Activated naive CD8-positive, alpha-beta T cell treated with anti-CD3 and anti-CD28 coated beads for 36 hours (primary cell): ENCODE measurements at places on chromosomes 13 and 19. TPM values are rescaled to one million over a fixed set of nuclear protein-coding genes. Genes with fewer than 3 reads are reported as not detected.

GRCh38 chr19:31961191-31961590 is 384.2 kb upstream of the ZNF507 start:
- DNase-seq: no peak

GRCh38 chr13:96925916-96926628 is 68.2 kb downstream of the OXGR1 start:
- no peak for DNase-seq

The APOC4 gene
- not detected for total RNA-seq

- DNase-seq: no peak
Measured at GRCh38 chr19:1468274-1468820, 10.7 kb downstream of the C19orf25 start.

DNA sequence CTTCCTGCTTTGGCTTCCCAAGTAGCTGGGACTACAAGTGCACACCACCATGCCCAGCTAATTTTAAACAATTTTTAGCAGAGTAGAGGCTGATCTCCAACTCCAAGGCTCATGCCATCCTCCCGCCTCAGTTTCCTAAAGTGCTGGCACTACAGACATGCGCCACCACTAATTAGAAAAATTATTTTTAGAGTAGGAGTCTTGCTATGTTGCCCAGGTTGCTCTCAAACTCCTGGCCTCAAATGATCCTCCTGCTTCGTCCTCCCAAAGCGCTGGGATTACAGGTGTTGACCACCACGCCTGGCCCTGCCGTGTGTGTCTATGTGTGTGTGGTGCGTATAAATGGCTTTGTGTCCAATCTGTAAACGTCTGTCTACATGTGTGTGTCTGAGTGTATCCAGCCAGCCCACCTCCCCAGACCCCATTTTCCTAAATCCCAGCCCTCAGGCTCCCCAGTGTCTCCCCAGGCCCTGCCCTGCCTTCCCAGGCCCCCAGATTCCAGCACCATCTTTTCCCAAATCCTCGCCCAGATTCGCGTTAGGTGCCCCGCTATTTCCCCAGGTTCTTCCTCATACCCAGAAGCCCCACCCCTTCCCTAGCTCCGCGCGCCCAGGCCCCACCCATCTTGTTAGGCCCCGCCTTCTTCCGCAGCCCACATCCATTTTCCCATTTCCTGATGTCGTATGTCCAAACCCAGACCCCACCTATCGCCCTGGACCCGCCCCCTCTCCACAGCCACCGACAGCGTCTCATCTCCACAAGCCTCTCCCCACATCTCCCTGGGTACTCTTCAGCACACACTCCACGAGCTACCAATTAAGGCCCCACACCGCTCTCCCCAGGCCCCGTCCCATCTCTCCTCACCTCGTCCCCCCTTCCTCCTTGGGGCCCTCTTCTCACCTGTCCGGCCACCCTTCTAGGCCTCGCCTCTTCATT is 24.9 kb downstream of the SLC8A2 start:
- DNase-seq: peak; percentile 35

The NTN5 gene
- 0.24 TPM for total RNA-seq

DNA sequence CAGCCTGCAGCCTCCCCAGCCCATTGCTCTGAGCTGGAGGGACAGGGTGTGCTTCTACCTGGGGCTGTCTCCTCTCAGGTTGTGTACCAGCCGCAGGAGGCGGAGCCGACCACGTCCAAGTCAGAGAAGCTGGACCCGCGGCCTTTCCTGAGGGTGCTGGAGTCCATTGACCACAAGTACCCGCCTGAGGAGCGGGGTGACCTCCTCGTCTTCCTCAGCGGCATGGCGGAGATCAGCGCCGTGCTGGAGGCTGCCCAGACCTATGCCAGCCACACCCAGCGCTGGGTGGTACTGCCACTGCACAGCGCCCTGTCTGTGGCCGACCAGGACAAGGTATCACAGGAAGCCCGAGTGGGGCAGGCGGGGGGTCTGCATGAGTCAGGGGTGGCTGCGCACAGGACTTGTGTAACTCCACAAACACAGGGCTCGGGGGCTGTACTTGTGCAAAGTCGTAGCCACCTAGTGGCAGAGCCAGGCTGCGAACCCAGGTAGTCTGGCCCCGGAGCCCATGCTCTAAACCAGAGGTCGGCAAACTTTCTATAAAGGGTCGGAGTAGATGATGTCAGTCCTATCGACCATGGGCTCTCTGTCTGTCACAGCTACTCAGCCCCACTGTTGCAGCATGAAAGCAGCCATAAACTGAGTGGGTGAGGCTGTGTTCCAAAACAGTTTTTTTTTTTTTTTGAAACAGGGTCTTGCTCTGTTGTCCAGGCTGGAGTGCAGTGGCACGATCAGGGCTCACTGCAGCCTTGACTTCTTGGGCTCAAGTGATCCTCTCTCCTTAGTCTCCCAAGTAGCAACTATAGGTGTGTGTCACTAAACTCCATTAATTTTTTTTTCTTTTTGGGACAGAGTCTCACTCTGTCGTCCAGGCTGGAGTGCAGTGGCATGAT is 8.9 kb downstream of the DHX34 start:
- no peak for DNase-seq
